H1 (cell line): ENCODE measurements at places on chromosomes 7 and 10. TPM values are rescaled to one million over a fixed set of nuclear protein-coding genes. Genes with fewer than 3 reads are reported as not detected.

The DOCK4 gene
- polyA plus RNA-seq: 5.1 and 6.2 TPM in 2 replicates

The GDF2 gene
- polyA plus RNA-seq: not detected in 2 replicates

The TCERG1L gene
- polyA plus RNA-seq: 3.6 and 3.9 TPM in 2 replicates

The CYP26C1 gene
- polyA plus RNA-seq: 0.12 and 0.93 TPM in 2 replicates

The UCN3 gene
- polyA plus RNA-seq: not detected in 2 replicates
